ENCODE measurements at places on chromosomes 2 and 18.

GRCh38 chr2:219559156-219559915, 12.0 kb downstream of the OBSL1 start:
- DNase-seq, result no peak

DNA sequence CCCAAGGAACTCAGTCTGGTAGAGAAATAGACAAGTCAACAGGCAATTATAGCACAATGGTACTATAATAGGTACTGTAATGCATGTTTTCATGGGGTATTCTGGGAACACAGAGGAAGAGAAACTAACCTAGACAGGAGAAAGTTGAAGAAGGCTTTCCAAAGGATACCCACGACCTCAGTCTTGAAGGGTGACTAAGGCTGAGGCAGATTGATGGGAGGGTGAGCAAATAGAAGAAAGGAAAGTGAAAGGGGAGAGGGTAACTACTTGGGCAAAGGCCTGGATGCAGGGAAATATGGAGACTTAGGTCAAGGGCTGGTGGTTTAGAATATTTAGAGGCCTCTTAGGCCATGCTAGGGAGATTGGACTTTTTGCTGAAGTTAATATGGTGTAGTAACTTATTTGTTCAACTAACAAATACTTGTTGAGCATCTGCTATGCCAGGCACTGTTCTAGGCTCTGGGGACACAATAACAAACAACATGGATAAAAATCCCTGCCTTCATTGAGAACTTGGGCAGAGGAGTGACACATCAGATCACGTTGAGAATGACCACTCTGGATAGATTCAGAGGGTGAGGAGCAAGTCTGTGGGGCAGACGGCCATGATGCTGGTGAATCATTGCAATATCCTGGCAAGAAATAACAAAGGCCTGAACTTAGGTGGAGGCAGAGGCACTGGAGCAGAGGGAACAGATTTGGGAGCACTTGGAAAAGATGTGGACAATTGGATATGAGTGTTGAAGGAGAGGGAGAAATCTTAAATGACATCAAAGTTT, 56.4 kb downstream of the PLB1 start:
- DNase-seq, result no peak

- DNase-seq, result no peak
Observed at GRCh38 chr18:47441914-47442313, 190.5 kb upstream of the SKOR2 start.

- no peak for DNase-seq
Observed at GRCh38 chr2:109211315-109211714, 82.3 kb downstream of the SH3RF3 start.

DNA sequence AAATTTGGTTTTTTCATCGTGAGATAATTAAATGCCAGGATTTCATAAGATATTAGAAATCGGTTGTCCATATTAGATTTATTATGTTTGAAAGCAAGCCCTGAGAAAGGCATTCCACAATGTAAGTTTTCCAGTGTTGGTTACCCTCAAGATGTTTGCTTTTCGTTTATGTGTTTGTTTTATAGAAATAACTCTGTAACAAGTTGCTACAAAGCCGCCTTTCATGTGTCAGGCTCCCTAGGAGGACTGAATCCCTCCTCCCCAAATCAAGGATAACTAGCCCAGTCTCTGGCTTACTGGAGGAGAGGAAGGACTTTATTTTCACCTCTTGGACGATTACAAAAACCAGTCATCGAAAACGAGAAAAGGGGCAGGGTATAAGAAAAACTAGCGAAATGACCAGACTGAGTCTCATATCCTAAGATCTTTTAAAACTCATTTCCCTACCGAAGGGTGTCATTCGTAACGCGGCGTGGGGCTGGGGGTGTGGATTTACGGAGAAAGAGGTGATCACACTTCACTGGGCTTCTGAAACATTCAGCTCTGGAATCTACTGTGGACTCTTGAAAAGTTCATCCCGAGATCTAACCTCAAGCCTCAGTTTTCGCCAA, 1.0 kb upstream of the PEX13 start:
- peak; percentile 34 for DNase-seq

- no peak for DNase-seq
Observed at GRCh38 chr2:237259201-237259600, 154.8 kb downstream of the COL6A3 start.

DNA sequence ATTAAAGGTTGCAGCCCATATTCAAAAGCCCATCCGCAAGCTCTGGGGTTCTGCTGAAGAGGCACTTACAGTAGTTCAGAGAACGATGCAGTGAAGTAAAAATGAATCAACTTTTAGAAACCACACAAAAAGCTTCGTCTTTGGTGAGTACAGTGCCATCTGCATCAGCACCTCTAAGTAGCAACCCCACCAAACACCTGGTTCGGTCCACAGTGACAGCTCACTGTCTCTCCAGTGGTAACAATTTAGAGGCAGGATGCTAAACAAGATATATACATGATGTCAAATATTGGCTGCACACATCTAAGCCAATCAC, 275.4 kb upstream of the TCF4 start:
- no peak for DNase-seq

GRCh38 chr18:22385718-22386117, 32.0 kb downstream of the CTAGE1 start:
- DNase-seq, result no peak

- DNase-seq, result no peak
Observed at GRCh38 chr2:201171259-201171814, 11.6 kb upstream of the CASP10 start.

DNA sequence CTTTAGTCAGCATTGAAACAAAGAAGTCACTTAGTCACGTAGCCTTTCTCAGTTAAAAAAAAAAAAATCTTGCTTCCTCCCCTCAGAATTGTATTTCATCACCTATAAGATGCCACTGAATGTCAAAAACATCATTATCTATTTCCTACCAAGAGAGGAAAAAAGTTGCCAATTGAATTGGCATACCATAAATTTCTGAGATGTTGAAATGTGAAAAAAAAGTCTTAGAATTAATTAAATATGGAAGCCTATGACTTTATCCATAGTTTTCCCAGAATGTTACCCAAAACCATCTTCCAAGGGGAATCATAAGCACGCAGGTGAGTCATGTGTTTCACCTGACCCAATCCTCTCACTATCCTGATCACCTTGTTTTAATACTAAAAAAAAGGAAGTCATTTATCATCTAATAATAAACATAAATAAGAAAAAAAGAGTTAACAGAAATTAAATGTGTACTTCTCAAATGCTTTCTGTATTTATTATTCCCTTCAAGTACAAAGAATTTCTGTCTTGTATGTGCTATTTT, 205.7 kb downstream of the TCF4 start:
- no peak for DNase-seq

GRCh38 chr2:57075226-57075625, 891.4 kb downstream of the CCDC85A start:
- DNase-seq, result no peak

DNA sequence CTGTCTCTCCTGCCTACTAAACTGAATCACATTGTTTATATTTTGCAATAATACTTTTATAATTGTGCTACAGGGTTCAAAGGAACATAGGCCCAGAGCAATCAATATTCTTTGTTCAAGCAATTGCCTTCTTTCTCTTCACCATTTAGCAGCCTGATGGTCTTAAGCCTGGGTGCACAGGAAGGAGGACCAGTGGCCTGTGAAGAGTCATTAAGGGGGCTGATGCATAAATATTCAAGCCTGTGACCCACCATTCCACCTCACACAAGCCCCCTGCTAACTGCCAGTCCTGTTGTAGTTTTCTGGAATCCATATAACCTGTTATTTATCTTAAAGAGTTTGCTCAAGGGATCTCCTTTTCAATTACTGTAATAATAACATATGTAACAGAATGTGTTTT, 56.0 kb downstream of the ABCA12 start:
- DNase-seq, result no peak

DNA sequence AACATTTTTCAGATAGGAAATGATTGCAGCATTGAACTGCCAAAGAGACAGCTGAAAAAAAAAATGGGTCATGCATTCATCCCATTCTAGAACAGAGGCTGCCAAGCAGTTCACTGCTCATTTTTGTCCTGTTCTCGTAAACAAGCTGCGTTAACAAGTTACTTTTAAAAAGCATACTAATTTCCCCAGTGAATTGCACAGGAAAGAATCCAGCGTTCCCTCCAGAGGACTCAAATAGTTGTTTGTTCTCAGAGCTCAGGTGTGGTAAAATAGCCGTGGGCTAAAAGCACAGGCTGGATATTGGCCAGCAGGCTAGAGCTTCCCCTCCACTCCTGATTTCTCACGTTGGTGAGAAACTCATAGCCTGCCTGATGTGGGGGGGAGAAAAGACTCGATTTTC, 76.1 kb upstream of the AQP4 start:
- no peak for DNase-seq

- DNase-seq, result no peak
Observed at GRCh38 chr2:7621018-7621814, 704.0 kb downstream of the RNF144A start.

- no peak for DNase-seq
Observed at GRCh38 chr18:79467126-79467525, 71.4 kb downstream of the NFATC1 start.

DNA sequence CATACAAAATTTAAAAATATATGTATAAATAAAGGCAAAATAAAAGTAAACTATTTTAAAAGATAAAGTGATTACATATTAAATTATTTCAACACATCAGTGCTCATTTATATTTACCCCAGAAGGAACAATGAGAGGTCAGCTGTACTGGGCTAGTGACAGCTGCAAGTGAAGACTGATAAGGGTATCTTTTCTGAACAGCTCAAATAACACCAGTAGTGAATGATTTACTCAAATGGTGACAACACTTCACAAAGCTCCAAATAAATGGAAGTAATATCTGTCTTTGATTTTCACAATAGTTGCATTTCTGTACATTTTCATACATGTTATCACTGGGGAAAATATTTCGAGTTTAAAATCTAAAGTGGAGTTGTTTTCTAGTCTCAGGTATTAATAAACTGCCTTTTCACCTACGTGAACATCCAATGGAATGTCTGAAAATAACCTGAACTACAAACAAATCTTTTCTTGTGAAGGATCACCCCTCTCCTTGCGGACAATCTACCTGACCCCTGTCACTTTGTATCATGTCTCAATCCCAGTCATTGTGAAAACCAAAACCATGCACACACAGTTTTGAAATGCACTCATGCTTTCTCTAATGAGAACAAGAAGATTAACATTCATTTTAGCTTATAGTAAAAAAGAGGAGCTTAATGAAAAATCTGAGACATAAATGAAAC, 1928.8 kb upstream of the CELF4 start:
- no peak for DNase-seq

- no peak for DNase-seq
Observed at GRCh38 chr2:31704561-31705212, 123.9 kb upstream of the SRD5A2 start.

Measured in NCI-H526 treated with DMSO at 0.1 percent for 48 hours (cell line).